CD4-positive, alpha-beta memory T cell (primary cell): ENCODE measurements at places on chromosomes 11 and 22. TPM values are rescaled to one million over a fixed set of nuclear protein-coding genes. Genes with fewer than 3 reads are reported as not detected.

The CARNS1 gene
- polyA plus RNA-seq, result 0.45 TPM

The SCGB1D2 gene
- not detected for polyA plus RNA-seq

The PHETA2 gene
- polyA plus RNA-seq, result 0.69 TPM

- DNase-seq, result no peak
Measured at GRCh38 chr11:21769188-21769587, 423.7 kb upstream of the ANO5 start.

DNA sequence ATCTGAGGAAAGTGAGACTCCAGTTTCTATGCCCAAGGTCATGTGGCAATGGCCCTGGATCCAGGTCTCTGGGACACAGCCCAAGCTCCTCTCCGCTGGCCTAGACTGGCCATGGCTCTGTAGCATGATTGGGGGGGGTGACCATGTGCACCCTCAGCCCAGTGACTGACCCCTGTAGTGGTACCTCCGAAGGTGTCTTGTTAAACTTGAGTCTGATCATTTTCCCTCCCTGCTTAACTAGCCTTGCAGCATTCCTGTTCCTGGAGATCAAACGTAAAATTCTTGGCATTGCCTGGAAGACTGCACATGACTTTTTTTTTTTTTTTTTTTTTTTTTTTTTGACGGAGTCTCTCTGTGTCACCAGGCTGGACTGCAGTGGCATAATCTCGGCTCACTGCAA, 1116.0 kb downstream of the TBC1D22A start:
- DNase-seq, result no peak

DNA sequence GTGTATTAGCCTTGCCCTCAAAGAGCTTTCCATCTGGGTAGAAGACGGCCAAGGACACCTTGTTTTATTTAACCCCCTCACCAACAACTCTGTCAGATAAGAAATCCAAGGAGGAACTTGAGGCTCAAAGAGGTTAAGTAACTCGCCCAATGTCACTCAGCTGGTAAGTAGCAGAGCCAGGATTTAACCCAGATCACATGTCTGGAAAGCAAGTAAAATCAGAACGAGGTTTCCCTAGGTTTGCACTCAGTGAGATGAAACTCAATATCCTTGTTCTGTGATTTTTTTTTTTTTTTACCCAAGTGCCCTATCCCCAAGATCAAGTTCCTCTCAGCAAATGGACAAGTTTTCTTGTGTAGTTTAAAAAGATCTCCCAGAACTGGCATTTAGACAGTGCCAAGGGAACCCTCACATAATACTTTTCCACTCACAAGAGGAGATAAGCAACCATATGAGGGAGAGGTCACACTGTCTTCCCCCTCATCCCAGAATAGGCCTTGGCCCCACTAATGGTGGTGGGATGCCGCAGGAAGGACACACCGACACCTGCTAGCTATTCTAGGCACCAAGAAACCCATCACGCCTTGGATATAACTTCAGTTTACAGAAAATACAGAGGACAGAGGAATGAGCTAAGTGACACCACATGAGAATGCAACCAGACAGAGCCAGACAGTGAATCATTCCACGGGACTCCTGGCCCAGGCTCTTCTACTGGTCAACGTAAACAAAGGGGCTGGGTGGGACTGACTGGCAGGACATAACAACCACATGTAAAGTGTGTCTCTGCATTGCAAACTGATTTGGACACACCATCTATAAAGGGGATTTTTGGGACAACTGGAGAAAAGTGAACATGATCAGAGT, 8.6 kb upstream of the ARAP1 start:
- no peak for DNase-seq

DNA sequence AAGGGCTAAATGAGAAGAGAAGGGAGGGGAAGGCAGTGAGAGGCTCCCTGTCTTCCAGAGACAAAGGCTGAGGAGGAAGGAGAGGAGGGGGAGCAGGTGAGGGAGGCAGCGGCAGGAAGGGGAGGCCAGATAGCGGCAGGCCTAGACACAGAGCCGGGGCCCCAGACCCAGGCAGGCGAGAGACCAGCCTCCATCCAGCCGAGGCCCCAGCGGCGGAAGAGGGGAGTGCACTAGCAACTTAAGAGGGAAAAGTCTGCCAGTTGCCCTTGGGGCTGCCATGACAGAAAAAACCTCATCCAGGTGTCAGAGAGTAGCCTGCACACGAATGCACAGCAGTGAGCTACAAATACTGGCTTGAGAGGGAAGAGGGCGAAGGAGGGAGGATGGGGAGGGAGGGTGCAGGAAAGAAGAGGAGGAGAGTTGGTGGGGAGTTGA, 46.7 kb downstream of the IGLL1 start:
- DNase-seq, result no peak
